CD4-positive, alpha-beta T cell treated with Interleukin-15 for 1 hour (primary cell): ENCODE measurements at places on chromosomes 16 and 17.

DNA sequence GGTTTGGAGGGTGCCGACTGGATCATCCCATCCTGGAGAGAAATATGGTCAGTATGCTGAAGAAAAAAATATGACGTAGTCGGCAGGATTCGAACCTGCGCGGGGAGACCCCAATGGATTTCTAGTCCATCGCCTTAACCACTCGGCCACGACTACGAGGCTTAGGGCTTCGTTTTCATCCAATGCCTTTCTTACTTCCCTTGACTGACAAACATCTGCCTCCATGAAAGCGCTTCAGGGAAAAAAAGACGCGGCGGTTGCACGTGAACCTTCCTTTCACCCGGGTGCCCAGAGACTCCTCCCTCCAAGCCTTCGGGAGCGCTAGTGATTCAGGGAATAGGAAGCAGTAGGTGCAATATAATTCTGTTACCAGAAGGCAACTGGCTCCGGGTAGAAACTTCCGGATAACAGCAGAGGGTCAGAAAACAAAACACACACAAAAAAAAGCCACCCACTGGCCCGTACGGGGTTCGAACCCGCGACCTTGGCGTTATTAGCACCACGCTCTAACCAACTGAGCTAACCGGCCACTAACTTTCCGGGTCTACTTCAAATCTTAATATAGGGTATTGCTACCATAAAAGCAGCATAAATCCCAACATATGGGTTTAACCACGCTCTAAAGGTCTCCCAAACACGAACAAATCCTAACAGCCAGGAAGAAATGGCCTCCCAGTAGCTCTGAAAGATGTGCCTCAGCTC is 16.3 kb upstream of the AURKB start:
- peak; percentile 59 for DNase-seq

DNA sequence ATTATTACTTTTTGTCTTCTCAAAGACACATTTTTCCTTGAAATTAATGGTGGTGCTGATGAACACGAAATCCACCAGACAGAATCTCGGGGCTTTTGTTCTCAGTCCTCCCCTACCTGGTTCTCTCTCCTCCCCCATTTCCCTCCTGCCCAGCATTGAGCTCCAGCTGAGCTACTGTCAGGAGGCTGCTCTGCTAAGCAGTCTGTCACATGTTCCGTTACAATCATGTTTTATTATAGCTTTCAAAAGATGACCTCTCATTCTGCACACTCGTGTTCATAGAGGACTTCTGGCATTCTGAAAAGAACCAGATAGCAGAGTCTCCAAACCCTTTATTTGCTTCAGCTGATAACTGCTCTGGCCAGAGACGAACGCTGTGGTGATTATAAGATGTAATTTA is 732.5 kb upstream of the RBFOX1 start:
- DNase-seq, result no peak

DNA sequence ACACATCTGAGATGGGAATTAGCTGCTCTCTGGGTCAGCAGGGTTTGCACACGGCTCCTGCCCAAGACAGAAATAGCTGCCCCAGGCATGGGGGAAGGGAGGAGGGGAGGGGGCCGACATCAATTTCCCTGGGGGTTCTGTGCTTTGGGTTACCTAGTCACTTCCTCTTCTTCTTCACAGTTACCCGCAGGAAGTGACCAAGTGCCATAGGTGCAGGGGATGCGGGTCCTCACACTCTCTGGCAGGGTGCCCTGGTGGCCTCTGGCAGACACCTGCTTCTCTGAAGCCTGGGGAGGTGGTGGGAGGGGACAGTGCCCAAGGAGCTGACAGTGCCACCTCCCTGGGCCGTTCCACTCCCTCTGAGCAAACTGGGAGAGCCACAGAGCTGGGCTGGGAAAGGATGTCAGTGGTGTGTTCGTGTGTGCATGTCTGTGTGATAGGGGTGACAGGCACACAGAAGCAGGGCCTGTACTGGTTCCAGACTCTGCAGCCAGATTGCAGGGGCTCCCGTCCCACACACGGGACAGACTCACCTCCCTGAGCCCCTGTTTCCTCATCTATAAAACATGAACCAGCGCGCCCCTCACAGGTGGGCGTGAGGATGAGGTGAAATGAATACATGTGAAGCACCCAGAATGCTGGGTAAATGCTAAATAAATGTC is 18.2 kb downstream of the SCN4A start:
- DNase-seq, result peak; percentile 68

DNA sequence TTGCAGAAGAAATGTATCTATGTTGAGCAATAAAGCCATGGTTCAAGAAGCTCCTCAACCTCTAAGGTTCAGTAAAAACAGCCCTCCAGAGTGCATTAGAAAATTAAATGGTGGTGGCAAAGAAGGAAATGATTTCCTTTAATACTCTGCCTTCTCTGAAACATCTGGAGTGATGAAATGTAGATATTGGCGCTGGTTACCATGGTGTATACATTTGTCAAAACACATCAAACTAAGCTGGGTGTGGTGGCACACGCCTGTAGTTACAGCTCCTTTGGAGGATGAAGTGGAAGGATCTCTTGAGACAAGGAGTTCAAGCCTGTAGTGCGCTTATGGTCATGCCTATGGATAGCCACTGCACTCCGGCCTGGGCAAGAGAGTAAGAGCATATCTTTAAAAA is 6.0 kb downstream of the CAPNS2 start:
- DNase-seq, result no peak

- DNase-seq, result no peak
Observed at GRCh38 chr16:10561001-10561400, 19.4 kb downstream of the EMP2 start.

GRCh38 chr16:74605746-74606520 is 981 bp downstream of the GLG1 start:
- no peak for DNase-seq

DNA sequence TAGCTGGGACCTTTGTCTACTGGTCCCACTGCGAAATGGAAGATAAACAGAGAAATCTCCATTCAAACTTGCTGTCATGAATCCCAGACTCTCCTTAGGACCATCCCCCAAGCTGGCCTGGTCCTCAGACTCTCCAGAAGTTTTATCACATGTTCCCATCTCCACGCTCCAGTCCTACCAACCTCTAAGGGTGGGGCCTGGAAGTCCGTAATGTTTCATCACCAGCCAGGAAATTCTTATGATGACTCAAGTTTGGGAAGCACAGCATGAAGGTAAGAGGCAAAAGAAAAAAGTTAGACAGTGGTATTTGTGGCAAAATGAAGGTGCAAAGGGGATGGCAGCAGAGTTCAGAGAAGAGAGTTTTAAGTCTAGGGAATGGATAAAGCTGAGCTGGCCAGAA is 52.7 kb downstream of the ZNF18 start:
- DNase-seq, result no peak

DNA sequence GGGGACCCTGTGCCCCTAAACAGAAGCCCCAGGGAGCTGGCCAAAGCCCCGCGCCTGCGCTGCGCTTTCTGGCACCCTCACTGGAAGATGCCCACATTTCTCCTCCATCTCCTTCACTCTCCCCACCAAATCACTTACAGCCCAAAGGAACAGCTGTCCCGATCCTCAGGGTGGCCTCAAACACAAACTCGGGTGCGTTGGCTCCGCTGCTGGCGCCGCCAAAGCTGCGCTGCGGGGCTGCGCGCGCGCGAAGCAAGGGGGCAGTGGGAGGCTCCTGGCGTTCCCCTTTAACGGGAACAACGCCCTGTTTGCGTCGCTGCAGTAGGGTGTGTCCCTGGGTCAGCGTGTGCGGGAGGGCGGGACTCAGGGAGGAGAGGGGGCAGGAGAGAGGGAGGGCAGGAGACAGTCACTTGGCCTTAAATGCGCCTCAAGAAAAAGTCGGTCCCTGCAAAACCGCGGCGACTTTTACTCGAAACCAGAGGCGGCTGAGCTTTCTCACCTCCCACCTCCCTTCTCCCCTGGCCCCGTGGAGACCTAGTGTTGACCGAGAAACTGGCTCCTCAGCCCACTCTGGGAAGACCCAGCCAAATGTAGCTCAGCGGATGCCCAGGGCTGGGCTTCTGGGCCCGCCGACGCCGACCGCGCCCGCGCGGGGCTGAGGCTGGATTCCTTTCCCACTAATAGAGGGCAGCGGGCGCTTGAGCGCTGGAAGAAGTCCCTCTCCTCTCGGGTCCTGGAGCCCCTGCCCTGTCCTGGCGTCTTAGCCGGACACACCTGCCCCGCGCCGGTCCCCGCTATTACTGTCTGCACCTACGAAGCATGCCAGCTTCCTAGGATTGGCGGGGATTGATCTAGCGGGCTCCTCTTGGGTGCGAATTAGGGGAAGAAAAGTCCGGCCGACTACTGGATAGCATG is 2.6 kb downstream of the PMP22 start:
- peak; percentile 36 for DNase-seq

DNA sequence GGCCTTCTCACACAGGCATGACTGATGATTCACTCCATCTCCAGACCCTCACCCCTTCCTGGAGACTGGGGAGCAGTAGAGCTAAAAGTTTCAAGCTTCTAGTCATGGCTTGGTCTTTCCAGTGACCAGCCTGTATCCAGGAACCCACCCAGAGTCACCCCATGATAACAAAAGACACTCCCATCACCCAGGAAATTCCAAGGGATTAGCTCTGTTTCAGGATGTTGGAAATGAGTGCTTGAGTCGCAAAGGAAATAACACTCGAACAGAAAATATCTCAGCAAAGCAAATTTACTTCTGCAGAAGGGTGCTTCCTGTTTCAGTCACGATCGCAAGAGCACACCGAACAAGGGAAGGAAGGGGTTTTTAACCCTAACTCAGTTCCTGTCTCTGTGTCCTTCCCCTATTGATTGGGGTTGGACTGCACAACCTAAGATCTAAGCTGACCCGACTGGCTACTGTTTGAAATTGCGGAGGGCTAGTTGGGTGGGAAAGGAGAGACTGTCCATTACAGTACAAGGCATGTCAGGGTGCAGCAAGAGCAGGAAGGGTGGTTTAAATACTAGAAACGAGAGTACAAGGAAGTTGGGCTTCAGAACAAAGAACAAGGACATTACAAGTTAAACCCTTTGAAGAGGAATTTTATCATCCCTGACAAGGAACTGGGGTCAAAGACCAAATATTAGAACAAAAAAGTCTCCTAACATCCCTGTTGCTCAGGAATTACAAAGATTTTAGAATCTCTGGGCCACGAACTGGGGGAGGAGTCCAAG is 224.4 kb upstream of the CACNG5 start:
- DNase-seq, result no peak

DNA sequence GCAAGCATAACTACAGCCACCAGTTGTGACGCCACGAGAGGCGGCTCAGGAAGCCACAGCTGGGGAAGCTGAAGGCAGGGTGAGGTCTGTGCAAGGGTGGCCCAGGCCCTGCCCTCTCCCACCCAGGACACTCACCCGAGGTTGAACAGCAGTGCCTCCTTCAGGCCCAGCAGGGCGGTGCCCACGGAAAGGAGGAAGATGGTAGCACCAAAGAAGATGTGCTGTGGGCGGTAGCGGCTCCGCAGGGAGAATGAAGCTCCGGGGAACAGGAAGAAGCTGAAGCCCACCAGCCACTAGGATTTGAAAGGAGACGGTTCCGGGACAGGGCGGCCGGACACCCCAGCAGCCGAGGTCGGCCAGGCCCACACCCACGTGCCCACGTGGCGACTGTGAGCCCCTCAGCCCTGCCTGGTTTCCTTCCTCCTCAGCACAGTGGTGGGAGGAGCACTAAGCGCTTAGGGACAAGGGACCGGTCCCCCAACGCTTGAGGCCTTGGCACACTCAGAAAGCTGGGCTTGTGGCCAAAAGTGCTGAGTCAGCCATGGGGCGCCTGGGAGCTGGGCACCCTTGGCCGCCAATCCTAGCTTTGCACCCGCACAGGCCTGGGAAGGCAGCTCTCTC is 11.0 kb downstream of the CYB561 start:
- peak; percentile 69 for DNase-seq

- DNase-seq, result no peak
Observed at GRCh38 chr17:78706271-78706915, 75.7 kb downstream of the CYTH1 start.

GRCh38 chr17:61468263-61468907 is 16.2 kb downstream of the TBX4 start:
- DNase-seq, result no peak

DNA sequence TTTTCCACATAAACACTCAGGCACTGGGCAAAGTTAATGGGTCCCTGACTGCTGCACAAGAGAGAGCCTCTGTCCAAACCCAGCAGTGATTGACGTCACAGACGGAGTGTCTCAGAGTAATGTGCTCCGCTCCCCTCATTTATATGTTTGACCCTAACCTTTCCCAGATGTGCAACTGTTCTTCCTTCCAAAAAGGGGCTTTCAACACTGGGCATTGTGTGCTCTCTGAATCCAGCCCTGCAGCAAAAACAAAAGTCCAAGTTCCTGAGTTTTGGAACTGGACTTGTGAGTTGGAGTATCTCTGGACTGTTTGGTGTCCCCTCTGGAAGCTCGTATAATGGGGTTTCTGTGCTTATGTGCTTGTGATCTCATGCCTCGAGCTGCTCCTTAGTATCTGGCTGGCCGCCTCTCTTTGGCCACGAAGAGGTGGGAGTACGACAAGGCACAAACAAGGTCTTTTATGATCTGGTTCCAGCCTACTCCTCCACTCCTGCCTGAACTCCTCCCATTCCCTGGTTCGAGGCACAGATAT is 76.4 kb upstream of the SMIM36 start:
- DNase-seq, result no peak

DNA sequence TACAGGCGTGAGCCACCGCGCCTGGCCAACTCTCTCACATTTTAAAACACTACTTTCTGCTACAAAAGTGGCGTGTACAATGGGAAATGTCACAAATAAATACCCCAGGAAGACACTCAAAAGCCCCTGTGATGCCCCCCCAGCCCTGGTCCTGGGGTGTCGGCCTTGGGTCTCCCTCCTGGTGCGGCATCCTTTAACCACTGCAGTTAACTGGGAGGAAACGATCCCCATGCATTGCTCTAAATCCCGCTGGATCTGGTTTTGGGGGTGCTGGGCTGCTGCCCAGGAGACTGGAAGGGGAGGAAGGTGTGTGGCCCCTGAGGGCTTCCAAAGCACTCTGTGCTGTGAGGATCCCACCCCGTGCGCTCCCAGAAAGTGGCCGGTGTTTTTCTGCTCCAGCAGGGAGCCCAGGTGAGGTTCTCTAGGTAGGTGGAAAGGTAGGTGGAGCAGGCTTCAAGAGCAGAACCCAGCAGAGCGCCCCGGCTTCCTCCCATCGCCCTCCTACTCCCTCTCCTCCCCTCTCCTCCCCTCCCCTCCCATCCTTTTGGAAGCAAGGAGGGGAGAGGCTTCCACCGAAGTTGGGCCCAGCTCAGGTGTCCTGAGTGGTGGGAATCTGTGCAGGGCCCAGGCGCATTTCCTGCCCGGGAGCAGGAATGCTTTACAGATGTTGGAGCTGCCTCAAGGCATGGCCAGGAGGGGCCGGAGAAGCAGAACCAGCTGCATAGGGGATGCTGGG is 363.3 kb downstream of the SEC14L1 start:
- peak; percentile 11 for DNase-seq
